ENCODE measurements at places on chromosomes 5 and 9.

GRCh38 chr5:172816925-172817562 is 17.0 kb upstream of the ERGIC1 start:
- DNase-seq: no peak

GRCh38 chr5:148796936-148797335 is 29.5 kb upstream of the ADRB2 start:
- DNase-seq: no peak

DNA sequence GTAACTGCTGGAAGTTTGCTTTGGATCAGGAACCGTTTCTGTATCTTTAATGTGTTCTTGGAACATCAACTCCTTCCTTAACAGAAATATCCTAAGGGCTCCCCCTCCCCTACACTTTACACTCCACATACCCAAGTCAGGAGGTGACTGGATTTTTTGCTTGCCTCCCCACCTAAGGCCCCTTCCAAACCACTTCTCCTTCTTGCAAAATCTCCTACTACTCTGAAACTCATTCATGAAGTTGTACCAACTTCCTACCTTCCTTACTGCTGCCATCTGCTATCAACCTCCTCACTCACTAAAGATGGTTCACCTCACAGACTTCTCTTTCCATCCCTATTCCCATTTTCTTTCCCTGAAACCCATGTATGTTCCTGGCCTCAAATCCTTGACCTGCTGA is 16.1 kb downstream of the TXN start:
- DNase-seq: no peak

DNA sequence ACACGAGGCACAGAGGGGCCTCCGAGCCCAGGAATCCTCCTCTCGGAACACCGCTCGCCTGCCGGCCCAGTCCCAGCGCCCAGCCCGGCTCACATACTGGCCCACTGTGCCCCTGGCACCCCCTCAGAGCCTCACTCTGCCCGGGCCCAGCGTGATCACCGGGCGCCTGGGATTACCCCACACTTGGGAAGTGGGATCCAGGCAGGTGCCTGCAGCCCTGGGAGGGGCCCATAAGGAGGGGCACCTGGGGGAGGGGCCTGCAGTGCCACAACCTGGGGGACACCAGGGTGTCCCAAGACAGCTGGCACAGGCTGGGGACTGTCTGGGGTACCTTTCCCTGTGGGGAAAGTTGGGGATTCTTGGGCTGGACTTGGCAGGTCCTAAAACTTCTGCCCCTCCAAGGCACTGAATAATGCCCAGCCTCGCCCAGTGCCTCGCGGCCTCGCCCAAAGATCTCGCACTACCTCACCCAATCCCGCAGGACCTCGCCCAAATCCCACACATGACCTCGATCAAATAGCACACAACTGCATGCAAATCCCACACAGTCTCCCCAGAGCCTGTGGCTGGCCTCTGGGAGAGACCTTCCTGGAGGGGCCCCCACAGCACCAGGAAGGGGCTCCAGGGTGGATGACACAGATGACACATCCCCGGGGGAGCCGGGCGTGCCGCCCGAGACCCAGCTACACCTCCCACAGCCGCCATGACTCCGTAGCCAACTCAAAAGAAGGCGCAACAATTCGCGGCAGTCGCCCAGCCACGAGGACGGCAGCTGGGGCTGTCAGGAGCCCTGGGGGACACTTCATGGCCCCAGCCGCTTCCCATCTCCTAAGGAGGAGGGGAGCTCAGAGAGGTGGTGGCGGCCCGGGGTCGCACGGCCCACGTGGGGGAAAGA is 13.7 kb downstream of the NOTCH1 start:
- no peak for DNase-seq

- DNase-seq: no peak
Measured at GRCh38 chr5:14223372-14223771, 80.2 kb downstream of the TRIO start.

- DNase-seq: no peak
Measured at GRCh38 chr5:64773533-64773932, 4.8 kb downstream of the CWC27 start.

- DNase-seq: no peak
Measured at GRCh38 chr5:38387161-38387560, 128.8 kb downstream of the EGFLAM start.

Measured in CD4-positive, alpha-beta T cell treated with Interleukin-15 for 4 hours (primary cell).